ENCODE measurements at places on chromosomes 11 and 22. TPM values are rescaled to one million over a fixed set of nuclear protein-coding genes. Genes with fewer than 3 reads are reported as not detected.

The PANX3 gene
- not detected for polyA plus RNA-seq

The CATSPER1 gene
- polyA plus RNA-seq: not detected

GRCh38 chr11:9765320-9766101 lies 101.6 kb downstream of the SWAP70 start:
- DNase-seq: peak; percentile 74

DNA sequence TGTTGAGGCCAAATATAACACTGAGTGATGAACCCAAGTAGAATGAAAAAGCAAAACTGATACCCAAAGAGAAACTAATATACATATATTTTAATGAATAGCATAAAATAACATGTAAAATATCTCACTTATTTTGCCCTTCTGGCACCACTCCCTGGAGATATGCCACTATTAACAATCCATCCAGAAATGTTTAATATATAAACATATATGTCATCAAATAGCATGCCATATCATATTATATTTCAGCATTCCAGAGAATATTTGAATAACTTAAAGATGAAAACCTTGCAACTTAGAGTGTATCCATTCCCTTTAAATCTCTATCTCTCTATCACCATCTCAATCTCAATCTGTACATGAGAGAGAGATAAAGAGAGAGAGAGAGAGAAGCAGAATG lies 1073.3 kb upstream of the RAG2 start:
- DNase-seq: no peak
